ENCODE measurements at places on chromosomes 5 and 9.
A peak's percentile ranks its signal among the peaks of the same experiment; 100 is the strongest.

DNA sequence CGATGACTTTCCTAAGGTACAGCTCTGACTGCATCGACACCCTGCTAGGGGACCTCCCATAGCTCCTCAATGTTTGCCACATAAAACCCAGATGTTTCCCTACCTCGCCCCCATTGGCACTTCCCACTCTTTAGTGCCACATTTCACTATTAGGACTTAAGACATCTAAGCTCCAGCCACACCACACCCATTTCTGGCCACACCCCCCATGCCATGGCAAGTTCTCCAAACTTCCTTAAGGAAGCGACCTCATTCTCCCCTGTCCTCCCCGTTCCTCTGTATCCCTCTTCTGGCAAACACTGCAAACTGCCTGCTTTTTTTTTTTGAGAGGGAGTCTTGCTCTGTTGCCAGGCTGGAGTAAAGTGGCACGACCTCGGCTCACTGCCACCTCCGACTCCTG, 62.9 kb downstream of the USP20 start:
- ATAC-seq, result no peak

DNA sequence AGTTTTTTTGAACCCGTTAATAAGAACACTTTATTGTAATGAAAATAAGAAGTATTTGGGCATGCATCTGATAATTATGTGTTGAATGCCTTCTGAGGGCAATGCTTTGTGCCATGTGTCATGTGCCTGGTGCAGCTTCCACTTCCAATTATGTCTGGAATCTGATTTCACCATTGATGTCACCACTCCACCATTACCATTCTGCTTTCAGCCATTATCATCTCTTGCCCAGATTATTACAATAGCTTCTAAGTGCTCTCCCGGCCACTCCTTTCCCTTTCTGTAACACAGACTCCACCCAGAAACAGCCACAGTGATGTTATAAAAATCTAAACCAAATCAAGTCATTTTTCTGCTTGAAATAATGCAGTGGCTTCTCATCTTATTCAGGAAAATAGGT, 171.7 kb downstream of the C9orf152 start:
- ATAC-seq, result no peak

- ATAC-seq, result no peak
These were observed 143.7 kb downstream of the FSTL4 start for GRCh38 chr5:133468596-133468995.

- ATAC-seq, result no peak
These were observed 490.0 kb upstream of the PIK3R1 start for GRCh38 chr5:67725604-67726003.

DNA sequence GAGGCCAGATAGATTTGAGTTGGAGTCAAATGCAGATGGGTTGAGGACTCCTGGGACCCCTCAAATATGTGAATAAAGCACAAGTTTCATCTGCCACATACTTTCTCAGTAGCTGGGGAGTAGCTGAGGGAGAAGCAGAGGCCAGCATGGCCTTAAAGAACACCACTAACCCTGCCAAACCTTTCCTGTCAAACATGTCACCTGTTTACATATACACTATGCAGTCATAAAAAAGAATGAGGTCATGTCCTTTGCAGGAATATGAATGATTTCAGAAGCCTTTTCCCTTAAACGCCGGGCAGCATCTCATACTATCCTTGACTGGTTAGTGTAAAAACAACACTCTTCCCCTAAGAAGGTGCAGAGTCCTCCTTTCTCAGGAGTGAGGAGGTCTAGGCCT, 25.2 kb upstream of the HSD17B4 start:
- ATAC-seq, result no peak

DNA sequence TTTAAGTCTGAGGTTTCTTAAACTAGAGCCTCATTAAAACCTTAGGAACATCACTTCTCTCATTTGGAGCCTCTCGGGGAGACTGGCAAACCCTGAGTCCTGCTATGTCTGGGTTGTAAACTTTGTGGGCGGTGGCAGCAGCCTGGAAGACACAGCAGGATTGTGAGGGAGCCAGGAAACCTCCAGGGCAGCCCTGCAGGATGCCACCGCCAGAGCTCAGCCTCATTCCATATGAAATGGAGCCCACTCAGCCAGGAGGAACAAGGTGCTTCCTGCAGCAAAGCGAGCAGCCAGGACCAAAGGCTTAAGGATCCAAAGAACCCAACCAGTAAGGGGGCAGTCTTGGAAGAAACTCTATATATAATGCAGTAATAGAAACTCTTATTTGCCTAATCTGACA, 37.9 kb upstream of the IDNK start:
- no peak for ATAC-seq

DNA sequence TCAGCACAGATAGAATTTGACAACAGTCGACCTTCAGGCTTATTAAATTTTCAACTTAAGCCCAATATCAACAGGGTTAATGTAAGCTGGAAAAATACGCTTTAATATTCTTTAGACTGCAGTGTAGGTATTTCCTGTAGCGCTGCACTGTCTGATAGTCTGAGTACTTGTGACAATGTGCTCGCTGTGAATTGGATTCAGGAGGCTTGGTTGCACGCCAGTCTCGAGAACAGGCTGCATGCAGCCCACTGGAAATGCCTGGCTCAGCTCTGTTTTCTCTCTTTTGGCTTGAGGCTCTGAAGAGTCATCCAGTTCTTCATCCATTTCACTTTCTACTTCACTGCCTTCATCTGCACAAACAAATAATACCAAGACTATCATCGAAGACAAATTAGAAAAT, 300.9 kb downstream of the RFX3 start:
- ATAC-seq, result no peak

GRCh38 chr9:35675732-35676392, 2.1 kb downstream of the CA9 start:
- peak; percentile 92 for ATAC-seq

DNA sequence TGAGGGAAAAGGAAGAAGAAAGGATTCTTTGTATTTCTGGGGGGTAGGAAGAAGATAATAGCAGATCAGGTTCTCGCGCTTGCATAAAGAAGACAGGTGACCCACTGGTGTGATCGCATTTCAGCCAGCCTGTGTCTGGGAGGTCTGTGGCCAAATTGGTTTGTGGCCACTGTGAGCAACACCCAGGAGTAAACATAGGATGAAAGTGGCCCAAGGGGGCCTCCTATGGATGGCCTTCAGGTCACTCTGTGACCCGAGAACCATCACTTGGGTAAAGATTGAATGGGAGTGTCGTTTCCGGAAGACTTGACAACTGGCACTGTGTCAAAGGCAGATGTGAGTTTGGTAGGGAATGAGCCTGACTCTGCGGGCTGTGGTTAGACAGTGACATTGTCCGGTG, 34.2 kb downstream of the RAI14 start:
- no peak for ATAC-seq

GRCh38 chr5:116685069-116685468, 110.4 kb upstream of the SEMA6A start:
- no peak for ATAC-seq

GRCh38 chr9:86097510-86098224, 1.7 kb downstream of the GOLM1 start:
- no peak for ATAC-seq

DNA sequence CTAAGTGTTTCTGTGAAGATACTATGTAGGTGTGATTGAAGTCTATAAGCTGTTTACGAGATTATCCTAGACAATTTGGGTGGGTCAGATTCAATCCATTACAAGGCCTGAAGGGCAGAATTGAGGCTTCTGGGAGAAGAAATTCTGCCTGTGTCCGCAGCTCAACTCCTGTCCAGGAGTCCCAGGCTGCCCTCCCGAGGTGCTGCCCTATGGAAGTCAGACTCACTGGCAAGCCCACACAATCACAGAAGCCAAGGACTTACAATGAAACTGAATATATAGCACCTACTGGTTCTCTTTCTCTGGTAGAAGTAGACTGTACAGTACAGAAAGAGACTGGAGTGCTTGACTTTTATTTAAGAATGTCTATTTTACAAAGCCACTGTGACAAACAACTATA, 74.5 kb downstream of the EPB41L4A start:
- ATAC-seq, result no peak

DNA sequence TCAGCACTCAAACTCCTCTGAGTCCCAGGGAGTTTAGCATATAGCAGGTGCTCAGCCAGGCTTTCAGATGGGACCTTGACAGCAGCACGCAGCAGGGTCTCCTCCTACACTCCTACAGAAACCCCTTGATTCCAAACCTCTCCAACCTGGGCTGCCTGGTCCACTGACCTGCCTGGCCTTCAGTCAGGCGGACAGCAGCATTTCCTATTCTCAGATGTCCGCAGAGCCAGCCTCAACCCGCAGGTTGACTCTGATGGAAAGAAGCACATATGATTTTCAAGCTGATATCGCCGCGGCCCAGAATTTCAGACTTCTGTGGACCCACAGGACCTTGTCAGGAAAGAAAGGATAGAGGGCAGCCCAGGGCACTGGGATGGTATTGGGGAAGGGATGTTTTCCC, 5.3 kb upstream of the SLC25A48 start:
- ATAC-seq, result no peak

GRCh38 chr5:110838961-110839360, 100.2 kb downstream of the SLC25A46 start:
- no peak for ATAC-seq

DNA sequence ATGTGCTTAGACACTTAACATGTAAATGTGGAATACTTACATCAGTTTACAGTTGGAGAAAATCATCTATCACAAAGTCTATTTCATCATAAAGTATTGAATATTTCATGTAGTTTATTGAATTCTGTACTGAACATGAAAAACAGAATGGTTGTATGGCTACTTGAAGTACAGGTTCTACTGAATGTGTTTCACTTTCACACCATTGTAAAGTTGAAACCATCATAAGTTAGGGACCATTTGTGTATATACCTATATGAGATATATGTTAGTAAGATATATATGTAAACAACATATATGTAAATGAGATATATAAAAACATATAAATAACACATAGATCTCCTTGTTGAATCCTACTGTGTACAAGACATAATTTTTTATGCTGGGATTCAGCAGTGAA, 63.0 kb upstream of the TAF11L2 start:
- ATAC-seq, result no peak

DNA sequence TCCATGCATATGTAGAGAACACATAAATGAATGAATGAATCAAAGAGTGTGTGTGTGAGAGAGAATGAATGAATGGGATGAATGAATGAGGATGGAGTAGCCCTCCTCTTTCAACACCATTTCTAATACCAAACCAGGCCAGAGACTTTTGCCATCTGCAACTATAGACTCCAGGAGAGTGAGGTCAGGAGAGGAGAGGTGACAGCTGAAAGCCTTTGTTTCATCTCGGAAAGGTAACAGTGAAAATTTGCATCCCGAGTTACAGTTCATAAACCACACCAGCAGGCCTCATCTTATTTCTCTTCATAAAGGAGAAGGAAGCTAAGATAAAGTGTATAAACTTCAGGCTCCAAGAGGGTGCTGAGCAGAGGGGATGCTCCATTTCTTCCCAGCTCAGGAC, 255.3 kb upstream of the KLF4 start:
- ATAC-seq, result no peak

GRCh38 chr9:129866394-129867135, 31.3 kb downstream of the USP20 start:
- ATAC-seq, result no peak

- ATAC-seq, result no peak
These were observed 469.3 kb downstream of the SPATA31D1 start for GRCh38 chr9:82457891-82458290.

DNA sequence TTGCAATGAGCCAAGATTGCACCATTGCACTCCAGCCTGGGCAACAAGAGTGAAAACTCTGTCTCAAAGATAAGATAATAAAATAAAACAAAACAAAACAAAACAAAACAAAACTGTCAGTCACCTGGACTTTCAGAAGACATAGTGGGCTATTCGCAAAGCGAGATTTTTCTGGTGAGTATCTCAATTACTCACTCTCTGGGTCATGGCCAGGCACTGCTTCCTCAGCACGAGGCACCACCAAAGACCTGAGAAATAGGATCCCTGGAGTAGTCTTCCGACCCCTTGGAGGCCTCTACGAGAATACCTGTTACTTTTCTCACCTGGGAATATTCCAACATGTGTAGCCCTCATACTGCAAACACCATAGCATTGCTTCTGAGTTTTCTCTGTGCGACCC, 201.7 kb upstream of the ZNF618 start:
- no peak for ATAC-seq

DNA sequence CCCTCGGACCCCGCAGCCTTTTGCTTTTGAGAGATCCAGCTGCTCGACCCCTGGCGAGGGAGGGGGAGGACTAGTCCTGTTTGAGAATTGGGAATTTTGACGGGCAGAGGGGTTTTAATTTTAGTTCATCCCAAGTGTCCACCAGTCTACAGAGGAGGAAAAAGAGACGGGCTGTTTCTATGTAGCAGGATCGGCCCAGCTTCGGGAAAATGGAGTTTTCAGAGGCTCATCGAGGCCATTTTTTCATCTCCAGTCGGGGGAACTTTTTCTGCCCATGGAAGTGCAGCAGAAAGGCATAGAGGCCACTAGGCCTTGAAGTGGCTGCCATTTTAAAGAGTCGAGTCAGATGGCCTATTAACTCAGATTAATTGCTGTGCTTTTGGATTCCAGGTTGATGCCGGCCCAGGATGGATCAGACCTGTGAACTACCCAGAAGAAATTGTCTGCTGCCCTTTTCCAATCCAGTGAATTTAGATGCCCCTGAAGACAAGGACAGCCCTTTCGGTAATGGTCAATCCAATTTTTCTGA, 1.2 kb downstream of the NSD1 start:
- no peak for ATAC-seq

DNA sequence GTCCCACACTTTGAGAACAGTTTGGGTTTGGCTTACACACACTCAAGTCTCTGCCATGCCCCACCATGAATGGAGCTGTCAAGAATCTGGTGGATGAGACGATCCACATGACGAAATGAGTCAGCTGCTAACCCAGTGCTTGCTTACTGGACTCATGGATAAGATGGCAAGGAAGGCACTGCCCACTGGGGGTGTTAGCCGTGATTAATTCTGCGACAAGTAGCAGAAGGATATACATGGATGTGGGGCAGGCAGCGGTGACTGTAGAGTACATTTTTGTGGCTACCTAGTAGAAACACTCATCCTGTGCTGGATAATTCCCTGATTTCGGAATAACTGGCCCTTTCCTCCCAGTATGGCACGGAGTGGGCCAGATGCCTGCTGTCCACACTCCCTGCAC, 77.5 kb downstream of the SPATA31C2 start:
- ATAC-seq, result no peak

DNA sequence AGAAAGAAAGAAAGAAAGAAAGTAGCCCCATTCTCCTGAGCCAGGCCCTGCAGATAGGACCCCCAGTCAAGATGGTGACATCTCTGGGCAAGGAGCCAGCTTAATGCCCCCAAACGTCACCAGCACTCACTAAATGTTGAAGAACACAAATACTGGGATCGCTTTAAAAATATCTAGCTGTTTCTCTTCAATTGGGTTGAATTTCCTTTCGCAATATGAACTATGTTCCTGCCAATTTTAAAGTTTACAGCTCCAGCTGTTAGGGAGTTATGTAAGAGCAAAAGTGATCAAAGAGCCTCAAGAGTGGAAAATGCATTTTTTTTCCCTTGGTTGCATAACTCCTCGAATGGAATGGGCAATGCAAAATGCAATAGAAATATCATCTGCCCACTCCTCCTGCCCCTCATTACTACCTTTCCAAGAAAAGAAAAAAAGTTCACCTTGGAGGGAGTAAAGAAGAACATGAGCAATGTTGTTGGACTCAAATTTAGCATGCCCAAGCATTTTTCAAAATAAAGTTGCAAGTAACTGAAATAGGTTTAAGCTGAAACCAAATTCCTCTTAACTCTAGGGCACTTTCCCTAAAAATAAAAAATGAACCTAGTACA, 244.2 kb upstream of the PIK3R1 start:
- ATAC-seq, result no peak

Measured in activated T-helper 17 cell treated with anti-CD3 and anti-CD28 coated beads, Interleukin-2, amount 50 U/mL, for 72 hours (primary cell).